ENCODE measurements at places on chromosomes 7 and 10. TPM values are rescaled to one million over a fixed set of nuclear protein-coding genes. Genes with fewer than 3 reads are reported as not detected.

Gene ARMC10
- 31.2 TPM for total RNA-seq

DNA sequence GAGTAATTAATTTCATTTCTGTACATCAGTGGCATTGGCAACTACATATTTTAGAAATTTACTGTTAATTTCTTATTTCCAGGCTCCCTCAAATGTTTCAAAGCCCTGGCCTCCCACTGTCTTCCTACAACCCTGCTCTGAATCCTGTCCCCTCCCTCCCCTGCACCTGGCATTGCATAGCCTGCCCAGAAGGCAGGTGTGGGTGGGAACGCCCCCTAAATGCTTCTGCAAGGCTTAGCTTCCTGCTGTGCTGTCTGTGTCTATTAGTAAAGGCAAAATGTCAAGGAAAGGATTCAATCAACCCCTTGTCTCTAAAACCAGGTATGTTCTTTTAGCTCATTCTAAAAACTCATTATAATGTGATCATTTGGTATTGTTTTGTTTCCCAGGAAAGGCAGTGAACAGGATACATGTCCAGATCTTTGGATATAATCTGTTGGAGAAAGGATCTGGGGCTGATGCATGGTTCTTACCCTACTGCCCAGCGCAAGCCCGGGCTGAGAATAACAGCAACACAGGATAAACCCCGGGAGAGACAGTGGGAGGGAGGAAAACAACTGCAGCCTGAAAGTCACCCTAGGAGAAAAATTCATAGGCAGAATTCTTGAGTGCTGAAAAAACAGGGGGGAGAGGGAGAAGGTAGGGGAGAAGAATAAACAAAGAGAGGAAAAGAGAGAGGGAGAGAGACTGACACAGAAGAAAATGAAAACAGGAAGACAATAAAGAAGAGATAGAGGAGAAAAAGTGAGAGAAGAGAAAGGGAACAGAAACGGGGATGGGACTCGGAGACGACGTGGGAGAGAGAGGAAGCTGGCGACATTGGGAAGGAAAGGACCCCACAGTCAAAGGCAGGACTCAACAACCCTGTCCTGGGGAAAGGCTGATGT, 589 bp downstream of the ZNF488 start:
- no peak for DNase-seq

Gene ASAH2B
- total RNA-seq: 3.4 TPM

Gene STEAP1
- 37.2 TPM for total RNA-seq

Gene INSYN2A
- not detected for total RNA-seq

Gene ANKRD7
- not detected for total RNA-seq

- DNase-seq: no peak
Observed at GRCh38 chr10:115335366-115335765, 242.2 kb downstream of the ATRNL1 start.

GRCh38 chr10:51311228-51311627, 236.9 kb downstream of the PRKG1 start:
- no peak for DNase-seq

Gene SFR1
- 12.1 TPM for total RNA-seq

GRCh38 chr10:7492660-7493046, 81.8 kb upstream of the SFMBT2 start:
- DNase-seq: no peak

GRCh38 chr10:124273141-124273540, 145.6 kb downstream of the OAT start:
- DNase-seq: no peak

Gene CLDN4
- not detected for total RNA-seq

DNA sequence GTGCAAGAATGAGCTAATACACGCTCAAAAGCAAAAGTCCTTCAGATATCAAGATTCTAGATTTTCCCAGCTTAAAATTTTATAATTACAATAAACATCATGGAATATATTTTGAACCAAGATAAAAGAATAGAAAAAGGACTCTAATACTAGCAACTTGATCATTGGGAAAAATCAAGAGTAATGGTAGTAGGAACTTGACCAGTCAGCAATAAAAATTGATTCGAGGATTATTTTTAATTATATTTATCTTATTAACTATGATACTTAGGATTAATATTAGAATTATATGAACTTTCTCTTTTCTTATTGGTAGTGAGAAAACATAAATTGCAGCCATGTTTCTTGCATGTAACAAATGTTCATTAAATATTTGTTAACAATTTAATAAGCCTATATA, 152.0 kb downstream of the GNAI1 start:
- DNase-seq: no peak

Gene HKDC1
- not detected for total RNA-seq

GRCh38 chr10:29377333-29377961, 88.6 kb downstream of the LYZL1 start:
- DNase-seq: no peak

Gene GNAT3
- not detected for total RNA-seq

DNA sequence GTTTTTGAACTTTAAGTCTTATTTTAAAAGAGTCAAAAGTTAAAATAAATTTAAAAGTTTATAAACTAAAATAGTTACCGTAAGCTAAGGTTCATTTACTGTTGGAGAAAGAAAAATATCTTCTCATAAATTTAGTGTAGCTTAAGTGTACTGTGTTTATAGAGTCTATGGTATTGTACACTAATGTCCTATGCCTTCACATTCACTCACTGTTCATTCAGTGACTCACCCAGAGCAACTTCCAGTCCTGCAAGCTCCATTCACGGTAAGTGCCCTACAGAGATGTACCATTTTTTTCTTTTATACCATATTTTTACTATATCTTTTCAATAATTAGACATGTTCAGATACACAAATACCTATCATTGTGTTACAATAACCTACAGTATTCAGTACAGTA, 97.6 kb downstream of the PTN start:
- DNase-seq: no peak

Gene SNX10
- total RNA-seq: 81.7 TPM

- no peak for DNase-seq
Observed at GRCh38 chr10:14481752-14482151, 151.0 kb upstream of the FRMD4A start.

Gene TMEM273
- total RNA-seq: 13.2 TPM

- DNase-seq: peak; percentile 6
Observed at GRCh38 chr7:157538321-157538720, 201.5 kb downstream of the DNAJB6 start.

- DNase-seq: no peak
Observed at GRCh38 chr7:12054830-12055229, 156.3 kb upstream of the TMEM106B start.

Measured in natural killer cell treated with Interleukin-12 subunit alpha and Interleukin-12 subunit beta and Interleukin-15 and Interleukin-18, amount 100 ng/mL, for 72 hours (primary cell).